ENCODE measurements at places on chromosomes 6 and 20. TPM values are rescaled to one million over a fixed set of nuclear protein-coding genes. Genes with fewer than 3 reads are reported as not detected.

EYA2 gene
- 3.0 TPM for total RNA-seq

DNA sequence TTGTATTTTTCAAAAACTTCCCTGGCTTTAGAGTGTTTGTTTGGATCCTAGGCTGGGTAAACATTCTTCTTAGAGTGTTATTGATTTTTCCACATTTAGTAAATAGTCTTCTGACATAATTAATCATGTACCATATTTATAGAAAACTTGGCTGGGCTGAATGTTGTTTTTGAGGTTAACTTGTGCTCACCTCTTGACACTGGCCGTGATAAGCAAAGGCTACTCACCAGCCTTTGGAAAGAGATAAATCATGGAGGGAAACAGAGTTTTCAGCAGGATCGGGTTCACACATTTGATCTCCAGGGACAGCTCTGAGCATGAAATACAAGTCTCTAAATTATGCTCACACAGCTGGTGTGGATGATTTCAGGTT, 6.2 kb upstream of the CD93 start:
- DNase-seq = no peak

- no peak for DNase-seq
These were observed 388.2 kb downstream of the CDH4 start for GRCh38 chr20:61640131-61640870.

ADTRP gene
- 0.21 TPM for total RNA-seq

ALDH5A1 gene
- 18.1 TPM for total RNA-seq

KCNQ5 gene
- total RNA-seq = 0.44 TPM

DNA sequence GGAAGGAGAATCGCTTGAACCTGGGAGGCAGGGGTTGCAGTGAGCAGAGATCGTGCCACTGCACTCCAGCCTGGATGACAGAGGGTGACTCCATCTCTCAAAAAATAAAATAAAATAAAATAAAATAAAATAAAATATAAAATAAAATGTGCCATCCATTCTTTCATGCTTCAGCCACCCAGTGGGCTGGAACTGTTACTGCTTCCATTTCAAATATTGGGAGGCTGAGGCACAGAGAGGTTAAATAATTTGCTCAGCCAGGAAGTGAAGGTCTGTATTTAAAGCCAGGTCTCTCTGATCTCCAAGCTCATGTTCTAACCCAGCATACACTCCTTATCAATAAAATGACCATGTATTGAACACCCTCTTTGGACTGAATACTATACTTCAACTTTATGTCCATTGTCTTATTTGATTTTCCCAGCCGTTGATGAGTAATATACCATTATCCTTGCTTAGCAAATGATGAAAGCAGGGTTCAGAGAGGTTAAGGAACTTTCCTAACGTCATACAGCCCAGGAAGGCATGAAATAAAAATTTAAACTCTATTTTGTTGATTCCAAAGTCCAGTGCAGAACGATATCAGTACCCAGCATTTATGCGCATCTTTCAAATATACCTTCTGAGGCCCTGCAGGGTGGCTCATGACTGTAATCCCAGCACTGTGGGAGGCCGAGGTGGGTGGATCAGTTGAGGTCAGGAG, 25.8 kb upstream of the SLC9A8 start:
- no peak for DNase-seq

ANGPT4 gene
- 0.27 TPM for total RNA-seq

DNA sequence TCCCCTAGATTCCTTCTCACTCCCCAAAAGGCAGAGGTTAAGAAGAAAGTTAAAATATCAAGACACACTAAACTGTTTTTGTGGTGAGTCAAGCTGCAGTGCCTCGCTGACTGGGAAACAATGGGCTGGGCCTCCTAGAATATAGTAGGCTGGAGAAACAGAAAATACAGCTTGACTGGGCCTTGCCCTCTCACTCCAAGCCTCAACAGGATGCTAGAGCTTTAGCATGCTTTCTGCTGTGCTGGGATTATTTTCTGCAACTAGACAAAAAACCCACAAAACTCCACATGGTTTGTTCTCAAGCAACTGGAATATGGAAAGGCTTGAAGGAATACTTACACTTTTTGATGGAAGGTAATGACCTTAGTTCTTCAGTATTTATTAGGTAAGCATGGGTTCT, 27.9 kb downstream of the FOXO3 start:
- DNase-seq = no peak

APOBEC2 gene
- total RNA-seq = 42.1 TPM

GRCh38 chr6:21935561-21936028, 342.0 kb downstream of the SOX4 start:
- DNase-seq = no peak

- DNase-seq = no peak
These were observed 104.8 kb downstream of the FLRT3 start for GRCh38 chr20:14232650-14233049.

- DNase-seq = no peak
These were observed 21.6 kb downstream of the OR2J3 start for GRCh38 chr6:29129326-29130012.

DNA sequence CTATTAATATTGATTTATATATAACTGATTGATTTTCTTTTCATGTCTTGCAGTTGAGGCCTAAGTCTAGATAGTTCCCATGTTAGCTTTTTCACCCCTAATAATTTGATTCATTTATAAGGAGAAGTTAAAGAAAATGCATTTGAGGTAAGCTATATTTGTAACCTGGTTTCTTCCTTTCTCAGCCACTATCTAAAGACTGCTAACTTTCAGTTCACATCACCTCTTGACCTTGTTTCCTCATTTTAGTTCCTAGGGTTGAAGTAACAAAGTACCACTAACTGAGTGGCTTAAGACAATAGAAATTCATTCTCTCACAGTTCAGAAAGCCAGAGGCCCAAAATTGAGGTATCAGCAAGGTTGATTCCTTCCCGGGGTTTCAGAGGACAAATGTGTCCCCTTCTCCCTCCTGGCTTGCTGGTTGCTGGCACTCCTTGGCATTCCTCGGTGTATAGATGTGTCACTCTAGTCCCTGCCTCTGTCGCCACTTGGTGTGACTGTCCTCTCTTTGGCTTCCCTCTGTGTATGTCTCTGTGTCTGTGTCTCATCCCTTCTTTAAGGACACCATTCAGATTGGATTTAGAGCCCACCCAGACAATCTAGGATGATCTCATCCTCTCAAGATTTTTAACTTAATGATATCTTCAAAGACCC, 55.9 kb upstream of the C20orf144 start:
- no peak for DNase-seq

- no peak for DNase-seq
These were observed 393.1 kb downstream of the FRK start for GRCh38 chr6:115667478-115668026.

ANKRD66 gene
- total RNA-seq = not detected

SLC2A10 gene
- 5.6 TPM for total RNA-seq

DNA sequence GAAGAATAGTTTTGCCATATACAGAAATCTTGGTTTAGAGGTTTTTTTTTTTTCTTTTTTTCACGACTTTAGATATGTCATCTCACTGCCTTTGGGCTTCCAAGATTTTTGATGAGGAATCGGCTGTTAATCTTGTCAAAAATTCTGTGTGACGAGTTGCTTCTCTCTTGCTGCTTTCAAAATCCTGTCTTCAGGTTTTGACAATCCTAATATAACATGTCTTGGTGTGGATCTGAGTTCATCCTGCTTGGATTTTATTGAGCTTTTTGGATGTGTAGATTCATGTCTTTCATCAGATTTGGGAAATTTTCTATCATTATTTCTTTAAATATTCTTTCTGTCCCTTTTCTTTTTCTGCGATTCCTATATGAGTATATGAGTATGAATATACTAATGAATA, 61.1 kb downstream of the PLCG1 start:
- no peak for DNase-seq

- DNase-seq = no peak
These were observed 84.7 kb downstream of the ASXL1 start for GRCh38 chr20:32442630-32443373.

DNA sequence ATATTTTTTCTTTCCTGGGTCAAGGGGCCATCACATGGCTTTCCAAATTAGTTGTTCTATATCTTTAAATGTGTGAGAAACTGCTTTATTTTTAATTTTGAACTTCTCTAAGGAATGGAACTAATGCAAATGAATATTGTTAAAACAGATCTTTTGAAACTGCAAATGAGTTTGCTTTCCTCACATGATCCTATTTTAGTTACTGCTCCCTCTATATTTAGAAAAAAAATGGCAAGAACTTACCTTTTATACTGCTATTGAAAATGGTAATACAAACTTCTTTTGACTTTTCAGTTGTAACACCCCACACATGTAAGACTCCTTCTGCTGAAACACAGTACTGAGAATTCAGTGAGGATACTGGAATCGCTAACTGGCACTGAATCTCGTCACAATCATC, 15.9 kb downstream of the IFNGR1 start:
- DNase-seq = no peak

DNA sequence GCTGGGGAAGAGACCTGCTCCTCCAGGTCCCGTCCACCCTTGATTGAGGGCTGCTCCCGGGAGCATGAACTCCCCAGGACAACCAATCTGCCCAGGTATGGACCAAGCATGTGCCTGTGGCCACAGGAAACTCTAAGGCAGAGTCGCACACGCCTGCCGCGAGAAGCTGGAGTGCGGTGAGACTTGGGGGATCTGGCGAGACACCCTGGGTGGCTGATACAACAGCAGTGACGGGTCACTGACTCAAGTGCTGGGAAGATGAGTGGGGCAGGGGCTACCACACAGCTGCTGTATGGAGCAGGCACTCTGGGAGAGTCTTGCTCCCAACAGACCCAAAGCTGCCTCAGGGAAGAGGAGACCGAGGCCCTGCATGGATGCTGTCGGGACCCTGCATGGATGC, 40.1 kb downstream of the BFSP1 start:
- DNase-seq = no peak

DNA sequence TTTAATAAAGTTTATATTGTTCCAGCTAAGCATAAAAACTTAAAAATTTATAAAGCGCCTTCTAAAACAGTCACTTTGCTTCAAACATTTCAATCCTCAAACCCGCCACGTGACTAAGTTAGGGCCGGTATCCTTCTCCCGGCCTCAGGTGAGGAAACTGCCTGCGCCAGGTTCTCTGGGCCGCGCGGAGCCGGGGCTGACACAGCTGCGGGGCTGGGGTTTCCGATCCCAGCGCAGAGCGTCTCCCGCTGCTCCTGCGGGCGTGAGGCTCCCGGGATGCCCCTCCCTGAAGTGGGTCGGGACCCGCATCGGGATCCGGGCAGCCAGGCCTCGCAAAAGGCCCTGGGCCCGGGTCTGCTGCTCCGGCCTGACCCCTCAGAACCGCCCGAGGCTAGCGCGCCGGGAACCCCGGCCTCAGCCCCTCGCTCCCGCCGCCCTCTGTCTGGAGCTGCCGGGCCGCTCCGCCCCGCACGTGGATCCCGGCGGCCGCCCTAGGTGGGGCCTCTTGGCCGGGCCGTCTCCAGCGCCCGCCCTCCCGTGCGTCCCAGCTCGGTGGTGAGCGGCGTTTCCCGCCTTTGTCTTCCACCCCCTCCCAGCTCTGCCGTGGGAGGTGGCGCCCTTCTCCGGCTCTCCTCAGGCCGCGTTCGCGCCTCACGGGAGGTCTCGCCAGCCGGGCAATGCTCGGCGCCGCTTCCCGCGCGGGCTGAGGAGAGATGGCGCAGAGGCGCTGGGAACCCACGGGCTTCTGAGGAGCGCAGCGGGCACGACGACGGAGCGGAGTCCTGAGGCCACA, 267.9 kb downstream of the DLL1 start:
- no peak for DNase-seq

DNA sequence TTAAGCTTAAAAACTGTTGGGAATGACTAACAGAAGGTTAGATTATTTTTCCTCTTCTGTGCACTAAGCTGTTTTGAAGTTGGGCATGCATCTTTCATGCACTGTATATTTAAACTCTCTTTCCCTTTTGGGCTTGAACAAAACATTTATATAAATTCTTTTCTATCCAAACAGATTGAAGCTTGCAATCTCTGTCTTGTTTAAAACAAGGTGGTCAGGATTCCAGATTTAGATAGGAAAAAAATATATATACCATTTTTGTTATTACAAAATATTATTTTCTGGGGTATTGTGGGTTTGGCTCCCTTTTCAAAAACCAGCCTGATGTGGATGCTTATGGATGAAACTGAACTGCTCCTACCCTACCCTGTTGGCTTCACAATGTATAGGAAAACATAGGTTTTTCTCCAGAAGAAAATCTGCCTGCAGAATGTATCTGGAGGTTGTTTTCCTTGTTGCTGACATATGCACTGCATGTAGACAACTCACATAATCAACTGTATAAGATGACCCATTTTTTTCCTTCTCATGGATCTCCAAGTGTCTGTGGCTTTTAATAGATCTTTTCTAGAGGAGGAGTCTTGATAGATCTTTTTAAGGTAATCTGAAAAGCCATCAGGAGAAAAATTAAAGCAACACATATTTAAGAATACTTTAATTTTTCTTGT, 146.3 kb downstream of the PRL start:
- no peak for DNase-seq

DNA sequence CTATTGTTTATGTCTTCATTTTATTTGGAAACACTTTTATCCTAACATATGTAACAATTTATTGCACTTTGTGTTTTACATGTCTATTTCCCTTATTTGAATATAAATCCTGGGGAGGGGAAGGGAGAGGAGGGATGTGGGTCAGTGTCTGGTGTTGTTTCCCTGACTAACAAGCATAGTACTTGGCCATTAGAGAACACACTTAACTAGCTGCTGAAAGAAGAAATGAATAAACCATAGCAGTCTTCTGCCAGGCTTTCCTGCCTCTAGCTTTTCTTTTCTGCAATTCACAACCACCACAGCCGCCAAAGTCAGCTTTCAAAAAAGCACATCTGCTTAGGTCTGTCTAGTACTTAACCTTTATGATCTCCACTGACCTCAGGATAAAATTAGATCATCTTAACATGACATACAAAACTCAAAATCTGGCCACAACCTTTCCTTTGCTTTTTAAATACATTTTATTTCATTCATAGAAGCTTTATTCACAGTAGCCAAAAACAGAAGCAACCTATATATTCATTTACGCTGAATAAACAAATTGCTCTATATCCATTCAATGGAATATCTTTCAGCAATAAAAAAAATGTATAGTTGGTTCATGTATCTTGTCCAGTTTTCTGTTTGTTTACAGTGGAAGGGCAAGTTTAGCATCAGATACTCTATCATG, 16.3 kb downstream of the PDSS2 start:
- DNase-seq = no peak

- no peak for DNase-seq
These were observed 164.7 kb downstream of the FOXC1 start for GRCh38 chr6:1774226-1774915.

SLC17A4 gene
- not detected for total RNA-seq

DNA sequence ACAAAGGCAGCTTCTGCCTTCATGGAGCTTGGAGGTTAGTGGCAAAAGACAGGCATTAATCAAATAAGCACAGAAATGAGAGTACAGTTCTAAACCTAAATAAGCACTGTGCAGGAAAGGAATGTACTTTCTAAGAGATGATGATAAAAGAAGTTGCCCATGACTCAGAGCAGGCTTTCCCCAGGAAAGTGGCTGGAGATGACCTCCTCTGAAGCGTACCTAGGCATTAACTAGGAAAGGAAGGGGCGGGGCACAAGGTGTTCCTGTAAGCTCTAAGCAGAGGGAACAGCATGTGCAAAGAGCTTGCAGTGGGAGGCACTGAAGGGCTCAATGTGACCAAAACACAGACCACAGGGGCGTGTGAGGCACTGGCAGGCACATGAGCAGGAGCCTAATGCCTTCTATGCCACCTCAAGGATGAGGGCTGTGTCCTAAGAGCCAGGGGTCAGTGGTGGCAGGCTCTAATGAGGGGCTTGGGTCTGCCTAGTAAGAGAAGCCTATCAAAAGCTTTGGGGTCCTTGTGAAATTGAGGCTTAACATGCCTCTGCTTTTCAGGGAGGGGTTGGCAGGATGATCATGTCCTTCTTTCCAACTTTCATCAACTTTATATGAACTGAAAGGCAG, 4.9 kb downstream of the SSTR4 start:
- DNase-seq = no peak

GRCh38 chr6:143752459-143752858, 74.7 kb downstream of the PHACTR2 start:
- no peak for DNase-seq
